ENCODE measurements at places on chromosomes 7 and 10.

DNA sequence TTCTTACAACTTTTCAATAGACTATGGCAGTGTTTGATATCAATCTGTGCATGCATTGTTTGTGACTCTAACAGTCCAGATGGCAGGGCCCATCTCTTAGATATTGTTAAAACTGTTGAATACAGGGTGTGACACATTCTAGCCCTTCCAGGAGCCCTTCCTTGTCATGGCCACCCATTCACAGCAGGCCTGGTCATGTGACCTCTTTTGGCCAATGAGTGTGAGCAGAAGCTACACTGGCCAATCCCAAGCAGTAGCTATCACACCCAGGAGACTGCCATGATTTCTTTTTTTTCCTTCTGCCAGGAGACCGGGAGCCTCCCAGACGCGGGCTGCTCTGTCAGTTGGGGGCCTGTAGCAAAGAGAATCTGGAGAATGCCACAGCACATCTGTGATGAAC, 655.4 kb upstream of the MKI67 start:
- no peak for DNase-seq

DNA sequence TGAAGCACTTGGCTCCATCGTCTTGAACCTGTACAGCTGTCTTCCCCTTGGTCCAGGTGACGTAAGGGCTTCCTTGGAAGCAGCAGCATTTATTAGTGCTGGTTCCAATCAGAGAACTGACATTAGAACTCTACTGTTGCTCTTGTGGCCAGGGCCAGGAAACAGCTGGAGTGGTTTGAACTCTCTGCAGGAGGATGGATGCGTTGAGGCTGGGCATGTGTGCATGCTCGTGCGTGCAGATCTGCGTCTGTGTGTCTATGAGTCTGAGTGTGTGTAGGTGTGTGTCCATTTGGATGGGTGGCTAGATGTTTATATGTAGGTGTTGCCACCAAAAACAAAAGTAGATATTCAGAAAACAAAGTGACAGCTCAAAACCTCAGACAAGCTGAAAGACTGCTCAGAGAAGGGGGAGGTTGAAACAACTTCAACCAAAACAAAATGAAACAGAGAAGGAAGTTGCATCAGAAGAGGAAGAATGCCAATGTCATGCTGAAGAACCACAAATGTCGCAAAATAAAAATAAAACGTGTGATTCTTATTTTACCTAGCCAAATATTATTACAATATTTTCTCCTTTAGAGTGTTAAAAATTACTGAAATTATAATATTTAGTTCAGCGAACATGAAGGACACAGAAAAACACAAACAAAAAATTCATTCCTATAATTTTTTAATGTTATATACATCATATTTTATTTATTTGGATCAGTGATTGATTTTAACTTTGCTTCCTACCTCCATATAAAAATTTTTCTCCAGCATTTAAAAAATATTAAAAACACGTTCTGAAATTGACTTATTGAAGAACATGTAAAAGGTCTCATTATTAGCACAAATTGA, 96.1 kb upstream of the MKLN1 start:
- peak; percentile 67 for DNase-seq

GRCh38 chr10:48691812-48692528, 7.3 kb downstream of the WDFY4 start:
- DNase-seq, result no peak

GRCh38 chr10:92845921-92846320, 2.4 kb upstream of the EXOC6 start:
- DNase-seq, result no peak

Measured in aorta (tissue), 5 donors.